ENCODE measurements at places on chromosomes 1 and 21. TPM values are rescaled to one million over a fixed set of nuclear protein-coding genes. Genes with fewer than 3 reads are reported as not detected.

GRCh38 chr1:244603498-244603897 lies 49.4 kb upstream of the DESI2 start:
- peak; percentile 12 for DNase-seq

- no peak for DNase-seq
These were observed 42.4 kb upstream of the EPHA8 start for GRCh38 chr1:22520871-22521270.

GRCh38 chr1:223835754-223836153 lies 10.0 kb downstream of the TP53BP2 start:
- DNase-seq, result no peak

DNA sequence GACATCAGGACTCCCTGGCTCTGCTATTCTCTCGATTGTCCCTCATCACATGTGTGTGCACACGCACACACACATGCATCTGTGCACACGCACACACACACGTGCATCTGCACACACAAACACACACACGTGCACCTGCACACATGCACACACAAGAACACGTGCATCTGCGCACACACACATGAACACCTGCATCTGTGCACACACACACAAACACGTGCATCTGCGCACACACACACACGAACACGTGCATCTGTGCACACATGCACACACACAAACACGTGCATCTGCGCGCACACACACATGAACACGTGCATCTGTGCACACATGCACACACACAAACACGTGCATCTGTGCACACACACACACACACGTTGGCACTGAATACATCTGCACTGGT lies 14.7 kb downstream of the S100A7A start:
- DNase-seq, result no peak

DNA sequence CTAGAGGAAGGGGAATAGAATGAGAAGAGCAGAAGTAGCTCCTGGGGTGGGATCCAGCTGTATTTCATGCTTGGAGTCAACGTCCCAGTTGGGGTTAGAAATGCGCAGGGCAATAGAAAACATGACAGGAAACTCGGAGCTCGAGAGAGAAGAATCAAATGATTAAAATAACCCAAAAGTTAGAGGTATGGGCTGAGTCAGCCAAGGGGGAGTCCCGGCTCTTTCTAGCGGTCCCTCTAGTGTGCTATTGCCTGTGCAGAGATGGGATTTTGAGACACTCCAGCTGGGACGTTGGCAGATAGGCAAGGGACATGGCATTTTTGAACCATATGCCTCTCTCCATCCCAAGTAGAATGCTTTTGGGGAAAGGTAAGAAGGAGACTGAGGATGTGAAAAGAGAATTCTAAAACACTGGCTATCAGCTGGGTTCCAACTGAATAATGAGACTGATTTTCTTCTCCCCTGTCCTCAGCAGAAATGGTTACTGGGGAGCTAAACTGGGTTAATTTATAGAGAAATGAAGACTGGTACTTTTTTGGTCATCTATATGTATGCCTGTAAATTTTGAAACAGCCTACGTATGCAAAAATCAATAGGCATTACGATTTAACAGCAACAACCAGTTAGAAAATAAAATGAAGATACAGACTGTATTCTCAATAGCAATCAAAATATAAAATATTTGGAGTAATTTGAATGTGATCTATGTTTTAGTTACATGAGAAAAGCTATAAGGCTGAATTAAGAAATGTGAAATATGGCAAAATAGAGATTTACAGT lies 7.0 kb upstream of the VPS26C start:
- DNase-seq, result no peak

IFNLR1 gene
- total RNA-seq, result 4.5 TPM

DNA sequence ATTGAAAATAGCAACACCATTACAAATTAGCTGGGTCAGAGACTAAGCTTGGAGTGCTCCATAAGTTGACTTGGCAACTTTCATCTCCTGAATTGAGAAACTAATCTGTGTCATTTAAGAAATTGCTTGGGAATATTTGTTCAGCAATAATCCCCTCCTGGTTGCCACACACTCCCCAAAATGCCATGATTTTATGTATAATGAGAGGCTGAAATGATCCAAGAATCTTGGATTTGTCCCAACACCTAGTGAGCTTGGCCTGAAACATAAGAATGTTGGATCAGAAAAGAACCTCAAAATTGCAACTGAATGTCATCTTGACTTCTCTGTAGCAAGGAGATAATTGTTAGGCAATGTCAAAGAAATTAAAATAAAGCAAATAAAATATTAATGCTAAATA lies 805.9 kb upstream of the ADAMTS5 start:
- no peak for DNase-seq

NPHS2 gene
- total RNA-seq, result not detected

DNA sequence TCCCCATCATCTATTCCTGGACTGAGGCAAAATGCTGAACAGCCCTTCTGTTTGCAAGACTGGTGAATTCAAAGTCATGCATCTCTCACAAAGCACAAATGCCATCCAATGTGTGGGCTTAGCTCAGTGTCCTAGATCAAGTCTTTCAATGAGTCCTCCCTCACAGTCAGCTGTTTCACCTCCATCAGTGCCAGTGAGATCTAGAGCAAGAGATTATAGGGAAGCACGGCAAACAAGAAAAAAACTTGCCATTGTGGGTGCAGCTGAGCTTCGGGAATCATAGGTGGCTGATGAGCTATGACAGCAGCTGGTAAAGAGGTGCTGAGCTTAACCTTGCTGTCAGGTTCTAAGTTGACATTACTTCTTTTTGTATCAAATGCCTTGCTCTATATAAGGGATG lies 130.2 kb downstream of the LMX1A start:
- DNase-seq, result no peak

- DNase-seq, result no peak
These were observed 53.6 kb upstream of the ASB17 start for GRCh38 chr1:75985827-75986226.

DNA sequence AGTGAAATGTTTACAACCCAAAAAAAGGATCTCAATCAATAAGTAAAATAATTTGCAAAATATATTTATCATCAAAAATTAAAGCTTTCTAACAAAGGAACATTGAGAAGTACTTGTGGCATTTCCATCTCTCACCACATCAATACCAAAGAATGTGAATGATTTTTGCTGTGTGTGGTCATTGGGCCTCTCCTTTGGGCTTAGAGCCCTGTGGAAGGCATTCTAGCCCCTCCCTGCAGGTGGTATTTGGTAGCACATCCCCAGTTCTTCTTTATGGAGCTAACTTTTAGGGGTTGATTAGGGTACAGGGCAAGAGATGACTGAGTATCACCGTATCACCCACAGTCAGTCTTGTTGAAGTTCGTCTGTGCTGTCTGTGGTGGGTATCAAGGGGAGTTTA lies 294.1 kb upstream of the SGIP1 start:
- DNase-seq, result no peak

DNA sequence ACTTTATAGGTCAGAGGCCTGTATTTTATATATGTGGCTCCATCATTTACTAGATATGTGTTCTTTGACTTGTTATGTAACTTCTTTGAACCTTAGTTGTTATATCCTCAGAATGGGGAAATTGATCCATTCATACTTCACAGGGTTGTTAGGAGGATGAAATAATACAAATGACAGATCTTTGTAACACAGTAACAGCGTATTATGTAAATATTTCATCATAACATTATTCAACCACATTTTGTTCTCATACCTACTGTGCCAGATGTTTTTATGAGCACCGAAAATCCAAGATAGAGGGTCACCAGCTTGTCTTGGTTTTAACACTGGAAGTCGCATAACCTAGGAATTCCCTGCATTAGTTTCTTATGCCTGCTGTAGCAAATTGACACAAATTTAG lies 3.3 kb downstream of the SUCO start:
- no peak for DNase-seq

- DNase-seq, result no peak
These were observed 6.1 kb downstream of the MRPS21 start for GRCh38 chr1:150299716-150300115.

LDLRAD1 gene
- total RNA-seq, result 0.24 TPM

- DNase-seq, result no peak
These were observed 98.9 kb upstream of the IRF2BP2 start for GRCh38 chr1:234708700-234709395.

DNA sequence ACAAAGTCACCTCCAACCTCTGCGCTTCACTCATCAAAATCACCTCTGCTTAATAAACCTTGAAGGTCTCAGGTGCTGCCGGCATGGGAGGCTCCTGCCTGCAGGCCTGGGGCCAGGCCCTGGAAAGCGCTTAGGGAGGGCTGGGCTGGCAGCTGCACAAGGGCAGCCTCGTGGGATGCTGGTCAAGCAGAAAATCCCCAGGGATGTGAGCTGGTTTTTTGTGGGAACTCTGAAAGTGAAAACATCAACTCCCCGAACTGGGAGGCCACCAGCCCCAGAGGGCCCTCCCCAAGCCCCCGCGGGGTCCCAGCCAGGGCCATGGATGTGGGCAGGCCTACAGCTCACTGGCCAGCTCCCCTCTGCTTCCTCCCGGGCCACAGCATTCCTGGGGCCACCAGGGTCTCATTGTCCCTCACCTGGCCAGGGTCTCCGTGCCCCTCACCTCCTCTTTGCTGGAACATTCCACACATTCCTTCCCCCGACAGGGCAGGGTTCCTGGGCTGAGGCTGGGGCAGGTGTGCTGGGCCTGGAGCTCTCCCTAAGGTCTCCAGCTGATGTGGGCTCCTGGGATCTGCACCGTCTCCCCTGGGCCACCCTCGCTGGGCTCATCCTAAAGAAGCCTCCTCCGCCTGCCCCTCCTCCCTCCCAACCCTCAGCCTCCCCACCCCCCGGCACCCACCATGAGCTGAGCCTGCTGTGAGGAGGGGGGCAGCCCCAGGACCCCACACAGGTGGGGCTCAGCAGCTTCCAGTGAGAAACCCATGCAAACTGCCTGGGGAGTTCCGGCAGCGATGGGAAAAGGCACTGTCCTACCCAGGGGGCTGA lies 36.0 kb upstream of the POFUT2 start:
- no peak for DNase-seq

DNA sequence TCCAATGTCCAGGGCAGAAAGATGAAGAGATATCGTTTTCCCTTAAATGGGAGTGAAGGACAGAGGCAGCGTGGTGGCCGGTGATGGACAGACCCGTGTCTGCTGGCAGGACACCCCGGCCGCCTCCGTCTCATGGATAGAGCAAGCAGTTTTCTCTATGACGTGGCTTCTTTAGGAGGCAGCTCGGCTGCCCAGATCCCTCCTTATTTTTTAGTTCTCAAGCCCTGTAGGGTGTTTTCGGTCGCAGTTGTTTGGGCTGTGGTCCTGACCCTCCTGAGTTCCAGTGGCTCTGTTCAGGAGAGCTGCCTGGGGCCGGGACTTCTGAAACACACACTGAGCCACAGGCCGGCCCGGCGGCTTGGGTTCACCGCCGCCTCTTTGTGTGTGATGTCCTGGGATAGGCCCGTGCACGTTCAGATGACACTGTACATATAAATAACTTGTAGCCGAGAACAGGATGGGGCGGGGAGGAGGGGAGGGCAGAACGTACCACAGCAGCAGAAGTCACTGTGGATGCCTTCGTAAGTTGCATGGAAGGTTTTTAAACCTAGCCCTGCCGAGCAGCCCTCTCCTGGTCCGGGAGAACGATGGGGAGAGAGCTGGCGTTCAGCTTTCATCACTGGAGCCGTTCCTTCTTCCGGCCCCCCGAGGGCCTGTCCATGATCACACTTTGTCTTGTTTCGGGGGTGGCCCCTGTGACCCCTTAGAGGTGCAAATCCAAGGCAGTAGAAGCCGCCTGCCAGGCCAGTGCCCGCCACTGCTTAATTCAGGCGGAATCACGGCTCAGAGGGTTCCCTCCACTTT lies 65.2 kb downstream of the SIK1 start:
- DNase-seq, result no peak

GRCh38 chr1:23227806-23228205 lies 10.5 kb upstream of the HTR1D start:
- no peak for DNase-seq

DNA sequence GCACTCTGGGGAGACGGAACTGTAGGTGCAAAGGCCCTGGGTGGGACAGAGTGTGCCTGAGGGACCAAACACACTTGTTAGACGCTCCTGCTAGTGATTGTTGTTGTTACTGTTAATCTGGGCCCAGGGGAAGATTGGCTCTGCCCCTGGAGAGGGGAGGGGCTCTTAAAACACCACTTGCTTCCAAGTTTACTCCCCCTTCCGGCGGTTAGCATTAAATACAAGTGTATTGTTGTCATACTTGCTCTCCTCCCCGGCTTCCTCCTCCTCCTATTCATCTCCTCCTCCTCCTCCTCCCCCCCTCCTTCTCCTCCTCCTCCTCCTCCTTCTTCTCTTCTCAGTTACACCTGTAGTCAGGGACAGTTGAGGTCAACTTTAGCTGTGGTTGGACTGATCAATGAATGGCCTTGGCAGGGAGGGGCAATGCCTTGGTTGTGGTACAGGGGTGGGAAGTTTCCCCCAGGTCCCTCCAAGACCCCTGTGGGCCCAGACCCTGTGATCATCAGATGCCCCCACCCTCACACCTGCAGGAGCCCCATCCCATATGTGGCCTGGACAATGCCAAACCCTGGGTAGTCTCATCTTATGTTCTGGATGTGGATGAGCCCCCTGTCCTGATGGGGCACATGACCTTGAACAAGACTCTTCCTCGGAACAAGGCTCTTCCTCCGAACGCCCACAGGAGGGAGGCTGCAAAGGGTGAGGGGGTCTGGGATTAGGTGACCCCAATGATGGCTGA lies 217.3 kb downstream of the PTPRU start:
- DNase-seq, result peak; percentile 48

ELAVL4 gene
- total RNA-seq, result not detected

DNA sequence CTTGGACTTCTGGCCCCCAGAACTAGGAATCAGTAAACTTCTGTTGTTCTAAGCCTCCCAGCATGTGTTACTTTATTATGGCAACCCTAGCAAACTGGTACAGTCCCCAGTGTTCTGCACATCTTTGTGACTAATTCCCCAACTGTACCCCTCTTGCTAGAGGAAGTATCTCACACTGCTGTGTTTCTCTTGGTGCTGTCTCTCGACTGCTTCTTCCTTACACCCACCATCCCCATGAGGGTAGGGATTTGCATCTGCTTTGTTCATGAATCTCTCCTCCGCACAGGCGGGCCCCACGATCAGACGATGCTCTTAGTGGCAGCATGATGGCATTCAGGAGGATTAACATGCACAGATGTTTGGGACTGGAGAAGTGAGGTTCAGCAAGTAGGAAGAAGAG lies 46.7 kb downstream of the CLIC6 start:
- no peak for DNase-seq

- DNase-seq, result peak; percentile 69
These were observed 60.2 kb downstream of the TOMM20 start for GRCh38 chr1:235068158-235069121.

CD247 gene
- total RNA-seq, result 0.61 TPM

LHX8 gene
- not detected for total RNA-seq

MYCBP gene
- 33.2 TPM for total RNA-seq

GRCh38 chr1:43427941-43428340 lies 25.8 kb downstream of the HYI start:
- no peak for DNase-seq

DNA sequence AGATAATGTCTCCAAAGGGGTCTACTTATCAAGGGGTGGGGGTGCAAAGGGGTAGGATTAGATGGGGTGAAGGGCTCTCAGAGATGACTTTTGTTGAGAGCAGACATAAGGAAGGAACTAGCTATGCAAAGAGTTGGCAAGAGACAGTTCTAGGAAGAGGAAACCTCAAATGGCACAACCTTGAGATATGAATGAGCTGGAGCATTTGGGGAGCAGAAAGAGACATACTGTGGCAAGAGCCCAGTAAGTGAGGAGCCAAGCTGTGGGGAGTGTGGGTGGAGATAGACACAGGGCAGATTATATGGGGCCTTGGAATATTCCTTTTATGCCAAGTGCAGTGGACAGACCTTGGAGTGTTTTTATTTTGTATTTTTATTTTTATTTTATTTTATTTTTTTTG lies 84.8 kb upstream of the BTG3 start:
- DNase-seq, result no peak
